Natural killer cell treated with Interleukin-12 subunit alpha and Interleukin-12 subunit beta and Interleukin-15 and Interleukin-18, amount 100 ng/mL, for 72 hours (primary cell): ENCODE measurements at places on chromosomes 4 and X.

- H3K4me3 ChIP-seq, result peak overlapping the region; percentile 97
- H3K36me3 ChIP-seq, result peaks cover 12% of the 10 kb centered on the region
- peak overlapping the region; percentile 90 for H3K27ac ChIP-seq
- no peak for DNase-seq
- peaks cover 11% of the 10 kb centered on the region for H3K4me1 ChIP-seq
Measured at GRCh38 chrX:120251471-120252011, 929 bp downstream of the ZBTB33 start.

DNA sequence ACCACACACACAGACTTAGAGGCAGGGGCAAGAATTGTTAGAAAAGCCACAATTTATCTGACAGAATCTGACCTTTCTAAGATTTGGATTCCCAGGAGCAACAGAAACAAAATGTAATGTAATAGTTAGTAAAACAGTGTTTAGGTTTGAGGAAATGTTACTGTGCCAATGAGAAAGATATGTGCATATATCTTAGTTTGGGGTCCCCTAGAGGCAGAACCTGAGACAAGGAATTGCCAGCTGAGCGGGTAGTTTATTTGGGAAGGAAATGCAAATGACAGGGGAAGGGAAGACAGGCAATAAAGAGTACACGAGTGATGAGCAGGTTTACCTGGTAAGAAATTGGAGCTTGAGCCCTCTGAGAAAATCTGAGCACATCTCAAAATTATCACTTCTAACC lies 31.3 kb upstream of the DDX53 start:
- H3K27ac ChIP-seq, result no peak overlapping the region
- no peaks in the 10 kb centered on the region for H3K36me3 ChIP-seq
- no peaks in the 10 kb centered on the region for H3K27me3 ChIP-seq
- H3K4me3 ChIP-seq, result no peak overlapping the region
- no peaks in the 10 kb centered on the region for H3K4me1 ChIP-seq

GRCh38 chr4:2081540-2081939 lies 22.4 kb downstream of the NAT8L start:
- H3K27ac ChIP-seq, result no peak overlapping the region
- no peaks in the 10 kb centered on the region for H3K4me1 ChIP-seq
- H3K27me3 ChIP-seq, result peaks cover 5% of the 10 kb centered on the region
- H3K4me3 ChIP-seq, result no peak overlapping the region
- H3K36me3 ChIP-seq, result no peaks in the 10 kb centered on the region

DNA sequence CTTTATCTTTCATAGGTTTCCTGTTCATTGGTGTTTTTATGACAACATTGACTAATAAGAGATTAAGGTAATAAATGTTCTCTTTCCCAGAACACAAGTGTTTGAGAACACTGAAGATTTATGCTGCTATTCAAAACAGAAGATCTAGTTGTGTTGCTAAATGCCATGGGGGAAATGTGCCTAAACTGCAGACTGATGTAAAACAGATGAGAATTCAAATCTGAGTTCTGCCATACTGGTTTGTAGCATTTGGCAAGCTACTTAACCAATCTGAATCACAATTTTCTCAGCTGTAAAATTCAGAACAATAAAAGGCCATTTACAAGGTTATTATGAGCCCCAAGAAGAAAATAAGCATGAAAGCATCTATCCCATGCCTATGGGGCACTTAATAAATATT lies 2.3 kb downstream of the SLC10A6 start:
- H3K4me1 ChIP-seq, result no peaks in the 10 kb centered on the region
- DNase-seq, result no peak
- peaks cover 4% of the 10 kb centered on the region for H3K27me3 ChIP-seq
- H3K4me3 ChIP-seq, result no peak overlapping the region
- H3K27ac ChIP-seq, result no peak overlapping the region

- peaks cover 7% of the 10 kb centered on the region for H3K27me3 ChIP-seq
- no peaks in the 10 kb centered on the region for H3K36me3 ChIP-seq
- no peak overlapping the region for H3K27ac ChIP-seq
- H3K4me3 ChIP-seq, result no peak overlapping the region
- DNase-seq, result no peak
Measured at GRCh38 chrX:72165551-72165950, 16.0 kb upstream of the PIN4 start.

DNA sequence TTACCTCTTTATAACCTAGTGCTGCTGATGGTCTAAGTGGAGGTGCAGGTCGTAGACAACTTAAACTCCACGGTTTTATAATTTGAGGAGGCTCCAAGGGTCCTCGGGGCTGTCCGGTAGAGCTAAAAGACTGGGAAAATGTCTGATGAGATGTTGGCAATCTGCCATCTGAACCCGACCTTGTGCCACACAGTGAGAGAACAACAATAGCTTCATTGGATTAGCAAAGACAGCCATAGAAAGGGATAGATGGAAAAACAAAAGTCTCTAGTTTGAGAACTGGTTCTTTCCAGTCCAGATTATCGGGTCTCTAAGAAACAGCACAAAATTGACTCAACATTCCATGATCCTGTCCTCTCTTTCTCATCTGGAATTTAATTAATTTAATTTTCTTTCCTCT lies 31.6 kb downstream of the CD40LG start:
- DNase-seq, result no peak
- H3K27ac ChIP-seq, result no peak overlapping the region
- H3K4me3 ChIP-seq, result no peak overlapping the region
- H3K27me3 ChIP-seq, result no peaks in the 10 kb centered on the region
- H3K36me3 ChIP-seq, result no peaks in the 10 kb centered on the region

- H3K4me3 ChIP-seq, result no peak overlapping the region
- H3K27me3 ChIP-seq, result no peaks in the 10 kb centered on the region
Measured at GRCh38 chrX:131778269-131779218, 234.7 kb downstream of the OR13H1 start.

DNA sequence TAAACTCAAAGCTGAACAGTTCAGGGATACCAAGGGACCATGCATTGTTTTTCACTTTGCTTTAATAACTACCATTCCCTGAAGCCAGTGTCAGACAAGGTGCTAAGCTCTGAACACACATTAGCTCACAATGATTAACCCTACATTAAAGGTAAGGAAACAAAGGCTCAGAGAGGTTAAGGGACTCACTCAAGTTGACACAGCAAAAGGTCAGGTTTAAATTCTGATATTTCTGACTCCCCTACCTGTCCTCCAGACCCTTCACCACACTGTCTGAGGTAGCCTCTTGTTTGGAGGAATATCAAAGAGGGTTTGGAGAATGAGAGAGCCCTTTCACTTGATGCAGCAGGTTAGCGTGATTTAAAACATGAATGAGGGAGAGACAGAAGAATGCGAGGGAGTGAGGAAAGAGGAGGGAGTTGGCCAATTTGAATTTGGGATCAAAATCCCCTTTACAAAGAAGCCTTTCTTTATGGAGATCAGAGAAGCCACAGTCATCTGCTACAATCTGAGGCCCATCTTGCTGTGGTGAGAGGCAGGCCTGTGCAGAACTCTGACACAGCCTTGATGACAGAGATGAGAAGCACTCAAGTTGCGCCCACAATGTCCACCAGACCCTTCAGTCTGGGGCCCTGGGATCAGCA lies 103.5 kb downstream of the FHDC1 start:
- H3K4me1 ChIP-seq, result no peaks in the 10 kb centered on the region
- H3K27me3 ChIP-seq, result peaks cover 21% of the 10 kb centered on the region
- H3K4me3 ChIP-seq, result no peak overlapping the region
- H3K27ac ChIP-seq, result no peak overlapping the region

DNA sequence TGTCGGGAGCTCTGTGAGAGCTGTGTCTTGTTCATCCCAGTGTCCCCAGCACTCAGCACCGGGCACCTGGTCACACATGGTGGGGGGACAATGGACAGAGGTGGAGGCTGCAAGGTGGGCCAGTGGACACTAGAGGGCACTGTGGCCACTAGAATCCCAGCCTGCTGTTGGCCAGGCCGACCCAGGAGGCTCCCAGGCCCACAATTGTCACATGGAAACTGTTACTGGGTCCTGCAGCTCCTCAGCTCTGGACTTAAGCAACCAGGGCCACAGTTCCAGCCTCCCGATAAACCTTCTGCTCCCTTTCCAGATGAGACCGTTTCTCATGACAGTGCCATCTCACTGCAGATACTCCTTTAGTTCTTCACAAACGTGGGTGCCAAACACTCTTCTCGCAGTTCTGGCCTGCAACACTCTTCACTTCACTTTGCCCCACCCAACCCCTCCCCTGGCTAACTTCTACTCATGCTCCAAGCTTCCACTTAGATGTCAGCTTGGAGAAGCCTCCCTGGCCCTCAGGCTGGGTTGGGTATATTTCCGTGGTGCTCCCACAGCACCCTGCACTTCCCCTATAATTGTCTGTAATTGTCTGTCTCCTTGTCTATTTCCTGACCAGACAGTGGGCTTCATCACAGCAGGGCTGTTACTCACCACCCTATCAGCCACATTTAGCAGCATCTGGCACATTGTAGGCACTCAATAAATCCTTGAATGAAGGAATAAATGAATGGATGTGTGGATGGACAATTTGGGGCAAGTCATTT lies 3.5 kb upstream of the IQSEC2 start:
- H3K27me3 ChIP-seq, result no peaks in the 10 kb centered on the region
- H3K4me1 ChIP-seq, result peaks cover 27% of the 10 kb centered on the region
- peak overlapping the region; percentile 53 for H3K27ac ChIP-seq
- peak; percentile 65 for DNase-seq

DNA sequence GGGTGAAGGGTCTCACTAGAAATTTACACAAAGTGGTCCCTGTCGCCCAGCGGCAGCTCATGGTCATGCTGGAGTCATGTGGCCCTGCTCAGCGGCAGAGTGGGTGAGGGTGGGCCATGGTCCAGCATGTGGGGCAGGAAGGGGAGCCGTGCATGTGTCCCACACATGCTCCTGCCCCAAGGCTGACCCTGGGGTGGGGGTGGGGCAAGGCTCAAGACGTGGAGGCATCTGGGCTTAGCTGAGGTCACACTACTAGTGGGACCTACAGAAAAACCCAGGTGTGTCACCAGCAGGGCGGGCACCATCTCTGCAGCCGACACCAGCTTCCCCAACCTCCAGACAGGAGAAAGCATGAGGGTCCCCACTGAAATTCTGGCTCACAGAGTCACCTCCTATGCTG lies 42.4 kb downstream of the EVC start:
- no peaks in the 10 kb centered on the region for H3K4me1 ChIP-seq
- no peak overlapping the region for H3K4me3 ChIP-seq
- DNase-seq, result no peak
- no peaks in the 10 kb centered on the region for H3K27me3 ChIP-seq

DNA sequence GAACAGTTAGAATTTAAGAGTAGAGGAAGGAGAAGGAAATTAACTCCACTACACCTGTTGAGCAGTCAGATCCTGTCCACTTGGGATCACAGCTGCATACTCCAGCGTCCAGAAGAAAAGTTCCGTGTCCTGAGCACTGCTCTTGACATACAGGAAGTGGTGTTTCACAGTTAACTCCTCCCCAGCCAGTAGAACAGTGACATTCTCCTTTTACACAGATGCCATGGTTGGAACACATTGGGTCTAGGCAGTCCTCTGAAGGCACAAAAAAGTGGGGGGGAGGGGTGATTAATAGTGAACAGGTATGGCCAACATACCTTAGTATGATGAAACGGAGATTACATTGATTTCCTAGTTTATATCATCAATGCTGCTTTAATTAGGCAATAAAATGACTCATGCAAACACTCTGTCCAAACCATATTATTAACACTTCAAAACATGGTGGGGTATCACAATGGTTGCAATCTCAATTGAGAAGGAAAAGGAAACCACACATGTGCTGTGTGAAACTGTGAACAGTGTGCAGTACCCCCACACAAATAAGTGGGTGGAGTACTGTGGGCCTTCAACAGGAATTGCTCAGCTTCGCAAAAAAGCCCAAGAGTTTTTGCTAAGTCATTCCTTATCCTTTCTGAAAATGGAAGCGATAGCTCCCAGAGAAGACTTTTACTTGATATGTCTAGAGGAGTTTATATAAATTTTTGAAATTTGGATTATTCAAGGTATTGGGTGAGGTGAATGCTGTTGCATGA lies 295.6 kb downstream of the SH2D1A start:
- peak; percentile 64 for DNase-seq
- no peaks in the 10 kb centered on the region for H3K36me3 ChIP-seq
- peak overlapping the region; percentile 22 for H3K4me3 ChIP-seq

DNA sequence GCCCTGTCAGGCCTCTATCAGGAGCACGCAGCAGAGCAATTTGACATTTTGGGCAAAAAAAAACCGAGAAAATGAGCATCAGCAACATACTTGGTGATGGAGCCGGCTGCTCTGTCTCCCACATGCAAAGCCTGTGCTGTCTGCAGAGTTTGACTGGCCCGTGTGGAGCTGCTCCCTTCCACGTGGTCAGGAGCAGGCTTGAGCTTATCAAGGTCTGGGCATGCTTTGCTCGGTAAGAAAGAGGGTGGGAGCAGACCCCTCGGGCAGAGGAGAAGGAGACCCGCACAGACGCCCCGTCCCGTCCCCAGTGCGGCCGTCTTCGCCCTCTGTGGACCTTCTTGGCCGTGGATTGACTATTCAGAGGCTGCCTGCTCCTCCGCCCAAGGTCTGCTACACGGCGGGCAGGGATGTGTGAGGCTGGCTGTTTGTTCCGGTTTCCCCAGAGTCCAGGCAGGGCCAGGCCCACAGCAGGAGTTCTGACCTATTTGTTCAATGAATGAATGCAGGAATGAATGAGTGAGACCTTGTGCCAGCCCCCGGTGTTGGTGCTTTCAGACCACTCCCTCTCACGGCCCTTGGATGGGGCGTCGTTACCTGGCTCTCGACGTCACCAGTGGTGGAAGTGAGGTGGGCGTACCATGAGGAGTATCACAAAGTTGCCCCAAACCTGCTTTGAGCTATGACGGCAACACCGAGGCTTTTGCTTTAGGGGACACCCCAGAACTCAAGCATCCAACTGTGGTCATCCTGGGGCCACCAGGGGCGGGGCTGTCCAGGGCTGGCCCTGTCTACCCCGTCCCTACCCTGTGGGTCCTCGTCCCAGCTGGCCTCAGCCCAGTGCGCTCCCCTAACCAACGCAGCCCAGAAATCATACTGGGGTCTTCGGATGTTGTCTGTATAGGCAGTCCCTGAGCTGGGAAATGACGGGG lies 54.7 kb upstream of the ADRA2C start:
- H3K4me3 ChIP-seq, result no peak overlapping the region
- no peaks in the 10 kb centered on the region for H3K4me1 ChIP-seq
- H3K27me3 ChIP-seq, result peaks cover 6% of the 10 kb centered on the region
- DNase-seq, result no peak

GRCh38 chr4:48585401-48585800 lies 95.3 kb downstream of the ZAR1 start:
- H3K4me1 ChIP-seq, result peaks cover 6% of the 10 kb centered on the region
- DNase-seq, result no peak
- H3K4me3 ChIP-seq, result no peak overlapping the region
- no peaks in the 10 kb centered on the region for H3K27me3 ChIP-seq
- no peak overlapping the region for H3K27ac ChIP-seq
